Stimulated activated CD8-positive, alpha-beta memory T cell treated with anti-CD3 and anti-CD28 coated beads, Interleukin-4, amount 100 ng/mL, for 1 hour (primary cell): ENCODE measurements at places on chromosomes 13 and 19.

GRCh38 chr19:20271215-20271926 lies 104.4 kb downstream of the ZNF486 start:
- DNase-seq: no peak

GRCh38 chr13:60351855-60352615 lies 45.0 kb upstream of the TDRD3 start:
- DNase-seq: no peak

DNA sequence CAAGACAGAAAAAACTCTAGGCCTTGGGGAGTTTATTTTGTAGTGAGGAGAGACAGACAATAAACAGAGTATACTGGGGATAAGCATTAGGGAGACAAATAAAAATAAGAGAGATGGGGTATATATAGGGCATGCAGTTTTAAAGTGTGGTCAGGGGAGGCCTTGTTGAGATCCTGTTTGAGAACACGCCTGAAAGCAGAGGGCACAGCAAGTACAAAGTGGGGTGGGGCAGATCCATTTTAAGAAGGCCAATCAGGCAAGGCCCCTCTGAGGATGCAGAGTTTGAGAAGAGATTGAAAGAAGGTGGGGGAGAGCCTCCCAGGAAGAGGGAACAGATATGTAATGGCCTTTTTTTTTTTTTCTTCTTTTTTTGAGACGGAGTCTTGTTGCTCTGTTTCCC lies 2.1 kb downstream of the PPP2R1A start:
- no peak for DNase-seq

DNA sequence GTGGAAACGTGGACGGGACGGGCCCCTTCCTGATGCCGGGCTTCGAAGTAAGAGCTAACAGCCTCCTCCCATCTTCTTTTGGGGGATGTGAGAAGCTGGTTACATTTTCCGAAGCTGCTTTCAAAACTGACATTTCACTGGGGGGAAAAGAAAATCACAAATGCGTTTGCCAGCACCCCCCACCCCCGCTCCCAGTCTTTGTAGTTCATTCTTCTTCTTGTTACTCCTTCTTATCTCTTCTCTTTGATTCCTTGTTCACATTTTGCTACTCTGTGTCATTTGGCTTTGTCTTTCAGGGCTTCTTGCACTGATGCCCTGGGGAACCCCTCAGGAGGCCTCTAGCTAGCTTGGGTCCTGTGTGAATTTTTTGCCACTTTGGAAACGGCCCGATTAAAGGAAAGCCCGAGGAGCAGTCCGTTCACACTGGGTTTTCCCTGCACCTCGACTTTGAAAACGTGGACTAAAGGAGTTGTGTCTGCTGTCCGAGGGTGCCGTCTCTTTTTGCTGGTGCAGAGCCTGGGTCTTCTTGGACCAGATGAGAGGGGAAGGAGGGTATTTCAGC lies 1.3 kb downstream of the CARM1 start:
- no peak for DNase-seq

DNA sequence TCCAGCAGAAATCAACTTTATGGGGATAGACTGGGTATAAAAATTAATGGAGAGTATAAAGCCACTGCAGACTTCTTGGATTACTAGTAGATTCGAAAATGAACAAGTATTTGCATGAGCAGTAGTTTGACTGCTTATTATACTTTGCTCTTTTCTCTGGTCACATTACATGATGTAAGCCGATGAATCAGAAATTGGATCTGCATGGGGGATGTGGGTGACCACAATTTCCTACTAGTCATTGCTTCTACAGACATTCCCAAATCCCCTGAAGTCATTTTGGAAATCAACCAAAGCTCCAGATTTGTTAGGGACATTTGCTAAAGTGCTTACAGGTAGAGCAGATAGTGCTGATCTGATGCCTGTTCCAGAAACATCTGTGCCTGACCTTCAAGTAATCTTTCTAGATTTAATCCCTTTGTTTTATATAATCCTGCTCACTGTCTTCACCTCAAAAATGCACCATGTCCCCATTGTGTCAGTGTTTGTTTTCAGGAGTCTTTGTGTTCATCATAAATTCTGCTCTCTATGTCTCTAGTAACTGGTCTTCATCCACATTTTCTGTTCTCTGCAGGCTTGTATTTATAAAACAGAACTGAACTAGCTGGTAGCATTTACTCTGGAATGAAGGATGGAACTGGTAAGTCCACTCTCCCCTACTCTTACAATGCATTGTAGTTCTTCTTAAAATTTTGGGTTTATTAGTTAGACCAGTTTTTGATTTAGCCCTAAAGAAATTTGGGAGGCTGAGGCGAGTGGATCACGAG lies 201.5 kb upstream of the CSNK1A1L start:
- DNase-seq: no peak
